Cortex of kidney (tissue), 1 donor: ENCODE measurements at places on chromosomes 12 and 14.

DNA sequence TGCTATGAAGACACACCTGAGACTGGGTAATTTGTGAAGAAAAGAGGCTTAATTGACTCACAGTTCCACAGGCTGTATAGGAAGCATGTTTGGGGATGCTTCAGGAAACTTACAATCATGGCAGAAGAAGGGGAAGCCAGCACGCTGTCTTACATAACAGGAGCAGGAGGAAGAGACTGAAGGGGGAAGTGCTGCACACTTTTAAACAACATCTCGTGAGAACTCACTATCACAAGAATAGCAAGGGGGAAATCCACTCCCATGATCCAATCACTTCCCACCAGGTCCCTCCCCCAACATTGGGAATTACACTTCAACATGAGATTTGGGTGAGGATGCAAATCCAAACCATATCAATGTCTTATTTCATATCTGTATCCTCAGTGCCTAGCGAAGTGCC, 307.2 kb downstream of the ATP23 start:
- DNase-seq, result no peak

DNA sequence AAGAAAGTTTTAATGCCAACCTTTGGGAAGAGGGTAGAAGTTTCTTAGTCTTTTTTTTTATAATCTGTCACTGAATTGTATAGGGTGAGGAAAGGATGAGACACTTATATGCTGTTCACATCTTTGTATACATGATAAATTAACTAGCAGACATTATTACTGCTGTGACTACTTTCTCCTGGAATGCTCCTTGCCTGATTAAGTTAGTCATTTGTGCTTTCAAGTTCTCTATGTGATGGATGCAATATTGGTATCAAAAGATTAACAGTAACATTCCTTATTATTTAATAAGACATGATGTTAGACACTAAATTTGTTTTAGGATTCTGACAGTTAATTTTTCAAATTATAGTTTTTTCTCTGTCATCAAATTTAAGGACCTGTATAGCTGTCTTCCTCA, 223.4 kb upstream of the GARIN2 start:
- no peak for DNase-seq

DNA sequence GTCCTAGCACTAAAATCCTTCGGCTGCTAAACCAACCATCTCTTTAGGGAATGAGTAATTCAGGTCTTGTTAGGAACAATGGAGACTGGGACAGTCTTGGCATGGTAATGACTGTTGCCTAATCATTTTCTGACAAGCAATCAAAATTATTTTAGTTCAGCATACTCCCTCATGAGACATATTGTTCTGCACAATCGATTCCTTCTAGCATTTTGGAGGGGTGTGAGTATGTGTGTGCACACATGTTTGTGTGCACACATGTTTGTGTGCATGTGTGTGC, 2.1 kb upstream of the KRT1 start:
- DNase-seq, result no peak

GRCh38 chr14:50860478-50861086, 11.3 kb upstream of the ABHD12B start:
- DNase-seq, result no peak

DNA sequence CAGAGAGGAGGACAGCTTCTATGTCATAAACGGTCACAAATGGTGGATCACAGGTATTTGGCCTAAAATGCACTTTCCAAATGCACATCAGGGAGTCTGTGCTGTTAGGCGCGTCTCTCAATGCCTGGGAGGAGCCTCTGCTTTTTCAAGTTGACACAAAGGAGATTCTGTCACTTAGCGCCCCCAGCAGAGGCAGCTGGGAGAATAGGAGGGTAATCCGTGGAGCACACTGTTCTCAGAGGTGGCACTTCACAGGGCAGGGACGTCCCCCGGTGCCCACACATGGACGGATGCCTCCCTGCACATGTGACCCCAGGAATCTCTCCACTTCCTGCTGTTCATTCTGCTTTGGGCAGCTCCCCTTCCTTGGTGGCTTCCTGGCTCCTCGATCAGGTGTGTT, 19.4 kb upstream of the ALDH2 start:
- no peak for DNase-seq

DNA sequence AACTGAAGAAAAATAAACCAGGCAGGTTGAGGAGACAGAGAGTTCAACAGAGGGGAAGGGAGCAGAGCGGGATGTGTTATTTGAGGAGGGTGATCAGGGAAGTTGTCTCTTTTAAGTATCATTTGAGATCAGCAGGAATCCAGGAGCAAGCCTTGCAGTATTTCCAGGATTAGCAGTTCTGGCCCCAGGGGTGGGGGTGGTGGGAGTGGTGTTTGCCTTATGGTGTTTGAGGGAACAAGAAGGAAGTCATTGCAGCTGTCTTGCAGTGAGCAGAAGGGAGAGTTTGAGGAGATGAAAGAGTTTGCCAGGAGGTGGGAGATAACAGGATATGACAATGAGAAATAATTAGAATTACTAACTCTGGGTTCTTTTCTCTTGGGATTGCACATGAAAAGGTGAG, 418.6 kb downstream of the NELL2 start:
- no peak for DNase-seq

DNA sequence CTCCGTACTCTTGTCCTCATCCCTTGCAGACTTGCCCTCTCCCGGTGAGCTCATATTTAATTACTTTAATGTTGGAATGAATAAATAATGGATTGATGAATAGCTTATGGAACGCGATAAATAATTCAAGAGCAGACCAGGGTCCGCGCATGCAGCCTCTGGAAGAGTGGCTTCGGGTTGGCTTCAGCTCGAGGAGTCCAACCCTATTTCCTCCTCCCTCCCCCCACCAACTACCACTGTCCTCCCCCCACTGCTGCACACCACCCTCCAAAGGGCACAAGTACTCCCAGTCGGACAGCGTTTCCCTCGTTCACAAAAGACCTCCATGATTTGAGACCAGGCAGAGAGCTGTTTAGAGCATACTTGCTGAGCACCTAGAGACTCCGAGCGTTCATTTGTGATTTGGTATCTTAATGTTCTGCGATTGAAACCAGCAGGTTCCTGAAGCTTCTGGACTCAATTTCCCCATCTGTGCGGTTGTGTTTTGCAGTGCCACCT, 647 bp upstream of the SIX1 start:
- DNase-seq, result no peak

GRCh38 chr14:52325126-52325525, 11.0 kb downstream of the PTGER2 start:
- no peak for DNase-seq

DNA sequence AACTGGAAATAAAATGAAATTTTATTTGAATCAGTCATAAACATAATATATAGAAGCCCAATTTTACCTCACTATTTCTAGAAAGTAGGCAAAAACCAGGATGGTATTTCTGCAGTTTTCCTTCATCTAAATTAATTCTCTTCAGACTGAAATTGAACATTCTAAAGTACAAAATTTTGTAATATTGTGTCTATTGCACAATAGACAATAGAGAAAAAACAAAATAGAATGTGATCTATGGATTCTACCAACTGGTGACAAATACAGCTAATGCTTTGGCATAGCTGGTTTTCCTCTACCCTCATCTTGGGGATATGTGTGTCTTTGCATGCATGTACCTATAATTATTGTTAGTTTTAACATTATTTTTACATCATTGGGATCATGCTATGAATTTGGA, 8.5 kb upstream of the PTPRR start:
- DNase-seq, result no peak

DNA sequence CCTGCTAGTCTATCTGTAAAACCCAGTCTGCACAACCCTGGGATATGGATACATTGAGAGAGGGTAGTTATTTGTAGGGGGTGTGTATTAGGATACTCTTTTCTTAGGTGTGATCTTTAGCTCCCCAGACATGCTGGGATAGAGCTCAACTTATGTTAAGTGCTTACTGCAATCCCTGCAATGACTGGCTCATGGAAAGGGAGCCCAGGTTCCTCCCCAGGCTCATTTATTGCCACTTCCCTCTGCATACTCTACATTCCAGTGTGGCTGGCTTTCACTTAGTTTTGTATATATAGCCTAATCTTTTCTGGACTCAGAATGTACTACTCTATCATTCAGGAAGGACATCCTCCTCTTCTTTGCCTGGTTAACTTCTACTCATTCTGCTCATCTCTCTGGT, 172.0 kb downstream of the SYT10 start:
- no peak for DNase-seq

DNA sequence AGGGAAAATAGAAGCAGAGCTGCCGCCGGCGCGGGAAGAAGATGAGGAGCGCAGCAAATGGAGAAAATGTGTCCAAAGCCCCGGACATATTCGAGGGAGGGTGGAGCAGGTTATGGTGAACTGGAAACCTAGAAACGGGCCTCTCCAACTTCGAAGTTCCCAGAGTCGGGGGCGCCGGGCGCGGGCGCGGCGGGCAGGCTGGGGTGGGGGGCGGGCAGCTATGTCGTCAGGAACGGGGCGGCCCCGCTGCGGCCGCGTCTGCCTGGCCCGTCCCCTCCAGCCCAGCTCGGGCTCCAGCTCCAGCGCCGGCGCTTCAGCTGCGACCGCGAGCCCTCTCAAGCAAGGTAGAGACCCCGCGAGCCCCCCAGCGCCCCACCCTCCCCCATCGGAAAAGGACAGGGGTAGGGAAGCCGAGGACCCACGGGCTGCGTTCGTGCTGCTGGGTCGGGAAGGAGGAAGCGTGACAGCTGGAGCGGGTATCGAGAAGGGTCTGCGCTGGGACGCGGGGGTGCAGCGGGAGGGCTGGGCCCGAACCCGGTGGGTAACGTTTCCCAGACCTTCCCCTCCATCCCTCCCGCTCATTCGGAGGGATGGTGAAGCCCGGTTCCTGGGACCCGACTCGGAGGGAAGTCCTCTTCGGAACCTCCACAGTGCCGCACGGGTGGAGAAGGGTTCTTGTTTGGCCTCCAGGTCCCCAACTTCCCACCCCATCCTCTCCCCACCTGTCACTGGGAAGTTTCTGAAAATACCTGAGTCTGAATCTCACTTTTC, 1.0 kb downstream of the DGKA start:
- DNase-seq, result no peak

- DNase-seq, result no peak
These were observed 108.6 kb upstream of the TTC7B start for GRCh38 chr14:90924621-90925340.

DNA sequence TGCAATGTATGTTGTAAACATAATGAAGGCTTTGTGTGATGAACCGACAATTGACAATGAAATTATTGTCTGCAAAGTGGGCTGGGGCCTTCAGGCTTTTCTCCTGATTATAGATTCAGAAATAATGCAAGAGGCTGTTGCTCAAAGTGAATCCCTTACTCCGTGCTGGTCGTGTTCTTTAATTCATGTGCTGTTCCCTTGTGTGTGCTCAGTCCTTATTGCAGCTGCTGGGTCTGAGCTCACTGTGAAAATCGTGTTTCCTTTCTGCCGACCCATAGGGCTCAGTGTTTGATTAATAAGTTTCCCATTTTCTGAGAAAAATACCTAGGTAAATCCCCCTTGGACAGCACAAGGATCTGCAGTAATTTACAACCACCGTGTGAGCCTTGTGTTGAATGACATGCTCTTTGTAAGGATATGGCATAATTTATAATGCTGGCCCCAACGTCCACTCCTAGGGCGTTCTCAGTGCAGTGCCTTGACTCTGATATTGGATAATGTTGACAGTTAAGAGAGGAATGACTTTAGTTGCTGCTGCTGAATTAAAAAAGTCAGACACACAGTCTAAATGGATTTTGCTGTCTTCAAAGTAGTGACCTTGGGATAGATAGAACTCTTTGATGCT, 81.6 kb downstream of the RGS6 start:
- no peak for DNase-seq

DNA sequence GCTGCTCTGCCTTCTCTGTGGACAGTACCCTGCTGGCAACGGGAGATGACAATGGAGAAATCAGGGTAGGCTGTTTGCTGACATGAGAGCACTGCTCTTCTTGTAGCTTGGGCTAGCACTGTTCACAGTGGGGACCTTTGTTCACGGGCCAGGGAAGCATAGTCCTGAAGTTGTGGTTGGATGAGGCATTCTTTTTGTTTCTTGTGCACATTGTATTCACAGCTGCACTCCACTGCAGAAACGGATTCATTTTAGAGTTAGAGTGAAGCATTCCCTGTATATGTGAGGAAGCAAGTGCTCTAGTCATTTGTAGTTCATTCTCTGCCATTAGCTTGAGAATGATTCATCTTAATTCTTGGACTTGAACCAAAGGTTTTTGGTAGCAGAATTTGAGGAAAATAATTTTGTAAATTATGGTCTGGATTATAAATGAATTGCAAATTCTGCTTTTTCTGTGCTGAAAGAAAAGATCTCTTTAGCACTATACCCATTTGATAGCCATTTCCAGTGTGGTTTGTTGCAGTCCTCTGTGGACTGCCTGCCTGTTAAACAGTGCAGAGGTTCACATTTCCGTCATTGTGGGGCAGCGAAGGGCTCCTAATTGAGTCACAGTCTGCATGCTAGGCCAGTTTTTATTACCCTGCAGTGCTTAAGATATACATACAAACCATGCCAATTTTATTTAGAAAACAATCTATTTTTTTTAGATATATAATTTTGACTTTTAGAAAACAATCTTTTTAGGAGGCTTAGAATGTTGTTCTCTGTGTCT, 80.6 kb downstream of the APAF1 start:
- no peak for DNase-seq

DNA sequence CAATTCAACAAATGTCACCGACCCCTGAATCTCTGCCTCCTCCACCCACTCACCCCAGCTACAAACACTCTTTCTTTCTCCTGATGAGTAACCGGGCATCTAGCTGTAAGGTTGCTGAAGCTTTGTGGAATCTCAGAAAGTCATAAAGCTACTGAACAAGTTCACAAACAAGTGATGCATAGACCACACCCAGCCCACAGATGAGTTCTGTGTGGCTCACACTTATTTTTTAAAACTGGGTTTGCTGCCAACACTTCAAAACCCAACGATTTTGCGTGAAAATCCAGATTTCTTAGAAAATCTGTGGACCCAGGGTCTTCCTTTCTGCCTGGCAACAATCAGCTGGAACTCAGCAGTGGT, 96.1 kb downstream of the APAF1 start:
- no peak for DNase-seq

- DNase-seq, result no peak
These were observed 39.4 kb upstream of the ATXN2 start for GRCh38 chr12:111638556-111638955.
